ENCODE measurements at places on chromosomes 3 and 15.

DNA sequence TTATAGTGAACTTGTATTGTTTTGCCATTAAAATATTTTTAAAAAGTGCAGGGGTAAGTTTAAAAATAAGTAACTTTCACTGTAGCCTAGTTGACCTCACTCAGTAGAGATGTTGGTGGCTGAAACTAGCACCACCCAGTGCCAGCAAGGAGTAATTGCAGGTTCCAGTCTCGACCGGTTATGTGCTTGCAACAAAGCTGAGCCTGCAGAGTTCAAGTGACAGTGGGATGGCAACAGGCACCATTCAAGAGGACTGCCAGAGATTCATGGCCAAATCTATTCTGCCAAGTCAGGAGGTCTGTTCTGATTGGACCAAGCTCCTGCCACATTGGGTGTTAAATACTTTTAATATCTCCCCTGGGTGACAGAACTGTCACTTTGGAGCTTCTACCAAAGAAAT, 2.7 kb downstream of the ADAMTS7 start:
- no peak for DNase-seq

DNA sequence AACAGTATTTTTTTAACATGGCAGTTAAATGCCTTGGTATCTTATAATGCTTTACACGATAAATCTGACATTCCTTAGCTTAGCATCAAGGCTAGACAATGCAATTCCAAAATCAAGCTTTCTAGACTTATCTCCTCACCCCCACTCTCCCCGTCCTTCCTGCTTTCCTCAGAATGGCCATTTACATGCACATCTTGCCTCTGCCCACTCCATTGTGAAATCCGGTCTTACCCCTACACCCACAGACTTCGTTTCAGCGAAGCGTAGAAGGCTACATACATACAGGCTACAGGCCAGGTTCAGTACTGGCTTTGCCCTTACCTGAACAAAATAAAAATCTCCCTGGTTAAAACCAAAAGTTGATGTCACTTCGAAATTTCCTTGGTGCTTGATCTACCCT, 58.6 kb upstream of the SLC12A8 start:
- DNase-seq, result no peak

GRCh38 chr3:154734468-154734867, 304.5 kb upstream of the GPR149 start:
- no peak for DNase-seq

- DNase-seq, result no peak
Observed at GRCh38 chr3:192930577-192930976, 12.9 kb upstream of the MB21D2 start.

DNA sequence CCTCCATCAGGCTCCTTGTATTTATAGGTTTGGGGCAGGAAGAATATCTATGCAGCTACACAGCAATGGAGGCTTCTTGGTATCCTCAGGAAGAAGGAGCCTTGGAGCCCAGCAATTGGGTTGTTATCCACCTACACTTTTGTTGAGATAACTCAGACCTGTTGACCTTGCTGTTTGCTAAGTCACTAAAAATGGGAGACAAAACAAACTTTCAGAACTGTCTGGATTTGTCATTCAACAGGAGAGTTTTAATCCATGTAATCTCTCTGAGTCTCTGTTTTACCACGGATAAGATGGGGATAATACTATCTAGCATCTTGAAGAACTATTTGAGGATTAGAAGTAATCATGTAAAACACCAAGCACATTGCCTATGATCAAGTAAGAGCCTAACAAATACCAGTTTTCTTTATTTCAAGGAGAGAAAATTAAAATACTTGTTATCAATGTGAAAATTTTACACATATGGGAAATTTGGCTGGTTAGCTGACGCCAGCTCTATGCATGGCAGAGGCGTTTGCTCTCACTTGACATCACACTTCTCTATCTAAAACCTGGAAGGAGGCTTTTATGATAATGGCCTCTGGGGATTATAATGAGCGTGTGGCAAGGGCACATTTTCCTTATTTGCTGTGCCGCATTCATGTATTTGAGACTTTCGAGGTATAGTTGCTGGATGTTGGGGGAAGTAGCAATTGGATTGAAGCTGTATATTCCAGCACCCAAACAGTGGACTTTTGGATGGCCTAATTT, 215.6 kb downstream of the PDCD6IP start:
- DNase-seq, result no peak

GRCh38 chr3:59839283-59839682, 789.5 kb upstream of the CFAP20DC start:
- no peak for DNase-seq

DNA sequence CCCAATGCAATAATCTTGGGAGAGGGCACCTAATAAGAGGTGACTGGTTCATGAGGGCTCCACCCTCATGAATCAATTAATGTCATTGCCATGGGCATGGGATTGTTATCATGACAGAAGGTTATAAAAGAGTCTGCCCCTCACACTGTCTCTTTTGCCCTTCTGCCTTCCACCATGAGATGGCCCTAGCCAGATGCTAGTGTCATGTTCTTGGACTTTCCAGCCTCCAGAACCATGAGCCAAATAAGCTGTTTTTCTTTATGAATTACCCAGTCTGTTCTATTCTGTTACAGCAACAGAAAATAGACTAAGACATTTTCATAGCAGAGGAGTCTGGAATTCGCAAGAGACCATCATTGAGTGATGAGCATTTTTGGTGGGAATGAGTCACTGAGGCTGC, 16.0 kb upstream of the RAD18 start:
- no peak for DNase-seq

GRCh38 chr15:101019366-101019896, 100.3 kb downstream of the LRRK1 start:
- no peak for DNase-seq

DNA sequence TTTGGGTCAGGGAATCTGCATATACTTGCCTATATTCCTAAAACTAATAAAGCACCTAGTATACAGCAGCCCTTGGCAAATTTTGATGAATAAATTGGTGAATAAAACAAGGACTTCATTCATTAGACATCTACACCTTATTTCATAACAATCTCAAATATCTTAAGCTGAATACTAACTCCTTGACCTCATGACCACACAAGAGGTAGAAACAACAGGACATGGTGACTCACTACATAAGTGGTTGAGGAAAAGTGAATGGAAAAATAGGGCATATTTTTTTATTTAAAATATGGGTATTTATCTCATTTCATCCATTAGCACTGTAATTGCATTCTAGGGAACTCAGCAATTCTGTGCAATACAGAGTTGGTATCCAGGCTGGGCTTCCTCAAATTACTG, 7.8 kb upstream of the STAC start:
- DNase-seq, result no peak

DNA sequence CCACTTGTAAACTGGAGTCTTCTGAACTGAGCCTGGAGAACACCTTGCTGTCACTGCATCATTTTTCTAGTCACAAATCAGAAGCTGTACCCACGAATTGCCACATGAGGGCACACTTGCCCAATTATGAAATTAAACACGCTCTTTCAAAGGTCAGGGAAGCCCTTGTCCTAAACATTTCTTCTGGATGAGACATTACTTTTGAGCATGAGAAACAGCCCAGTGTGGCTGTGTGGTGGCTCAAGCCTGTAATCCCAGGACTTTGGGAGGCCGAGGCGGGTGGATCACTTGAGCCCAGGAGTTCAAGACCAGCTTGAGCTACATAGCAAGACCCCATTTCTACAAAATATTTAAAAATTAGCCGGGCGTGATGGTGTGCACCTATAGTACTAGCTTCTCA, 27.5 kb upstream of the CFAP161 start:
- DNase-seq, result peak; percentile 31

DNA sequence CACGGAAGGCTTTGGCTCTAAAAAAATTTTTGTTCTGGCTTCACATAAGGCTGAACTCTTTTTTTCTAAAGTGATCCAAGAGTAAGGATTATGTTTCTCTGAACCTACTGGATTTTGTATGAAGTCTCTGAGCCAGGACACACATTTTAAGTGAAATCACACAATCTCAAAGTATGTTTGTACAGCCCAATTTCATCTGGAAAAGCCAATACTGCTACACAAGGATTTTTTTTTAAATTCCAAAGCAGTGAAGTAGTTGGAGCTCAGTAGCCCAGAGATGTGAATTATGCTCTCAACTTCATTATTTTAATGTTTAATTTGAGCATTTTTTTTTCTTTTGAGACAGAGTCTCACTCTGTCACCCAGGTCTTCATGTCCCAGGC, 243.9 kb downstream of the FAM43A start:
- no peak for DNase-seq

DNA sequence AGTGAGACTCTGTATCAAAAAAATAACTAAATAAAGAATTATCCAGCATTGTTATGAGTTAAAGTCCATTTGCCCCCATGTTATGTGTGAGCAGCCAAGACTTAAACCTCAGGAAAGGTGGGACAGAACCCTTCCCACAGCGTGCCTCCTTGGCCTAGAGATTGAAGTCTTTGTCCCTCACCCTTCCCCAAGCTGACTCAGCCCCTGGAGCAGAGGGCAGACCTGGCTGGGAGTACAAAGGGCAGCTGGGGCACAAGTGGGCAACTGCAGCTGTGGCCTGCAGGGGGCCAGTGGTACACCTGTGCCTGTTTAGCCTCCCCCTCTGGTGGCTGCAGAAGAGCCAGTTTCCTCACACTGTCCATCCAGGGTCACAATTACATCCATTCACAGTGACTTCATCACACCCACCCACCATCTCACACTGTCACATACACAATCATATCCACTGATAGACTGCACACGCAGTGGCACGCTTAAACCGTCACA, 940 bp upstream of the ACY1 start:
- DNase-seq, result no peak

DNA sequence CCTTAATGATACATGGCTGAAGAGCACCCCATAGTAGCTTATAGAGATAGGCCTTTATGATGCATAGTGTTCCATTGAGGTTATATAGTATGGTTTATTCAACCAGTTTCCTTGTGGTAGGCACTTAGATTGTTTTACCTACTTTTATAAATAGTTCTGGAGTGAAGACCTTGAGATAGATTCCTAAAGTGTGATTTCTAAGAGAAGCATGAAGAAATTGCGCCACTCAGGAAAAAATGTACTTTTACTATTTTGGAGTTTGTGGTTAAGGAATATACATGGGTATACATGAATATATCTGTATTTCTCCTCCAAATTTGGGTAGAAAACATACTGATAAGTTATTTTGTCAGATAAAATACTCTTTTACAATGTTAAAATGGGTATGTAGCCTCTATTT, 70.5 kb downstream of the CHD2 start:
- no peak for DNase-seq

DNA sequence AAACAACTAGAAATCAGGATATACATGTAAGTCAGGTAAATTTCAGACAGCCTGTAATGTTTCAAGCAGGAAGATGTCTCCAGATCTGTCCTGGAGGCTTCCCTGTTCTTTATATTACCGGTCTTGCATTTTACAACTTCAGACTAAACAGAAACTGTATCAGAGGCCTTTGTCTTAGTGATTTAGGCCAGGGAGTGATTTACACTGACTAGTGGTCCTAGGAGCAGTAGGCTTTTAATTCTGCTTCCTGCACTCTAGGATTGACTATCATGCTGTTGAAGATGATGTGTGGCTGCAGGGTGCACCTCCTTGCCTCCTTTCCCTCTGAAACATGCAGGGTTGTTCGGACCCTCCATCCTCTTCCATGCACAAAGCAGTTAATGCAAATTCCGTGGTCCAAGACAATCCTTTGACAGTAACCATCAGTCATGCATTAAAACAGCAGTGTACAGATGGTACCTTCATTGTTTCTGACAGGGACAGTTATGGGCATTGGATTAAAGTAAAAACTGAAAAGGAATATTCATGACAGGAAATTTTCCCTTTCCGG, 27.6 kb downstream of the CHRNA7 start:
- peak; percentile 13 for DNase-seq

- no peak for DNase-seq
Observed at GRCh38 chr15:101498717-101499480, 9.4 kb upstream of the PCSK6 start.

DNA sequence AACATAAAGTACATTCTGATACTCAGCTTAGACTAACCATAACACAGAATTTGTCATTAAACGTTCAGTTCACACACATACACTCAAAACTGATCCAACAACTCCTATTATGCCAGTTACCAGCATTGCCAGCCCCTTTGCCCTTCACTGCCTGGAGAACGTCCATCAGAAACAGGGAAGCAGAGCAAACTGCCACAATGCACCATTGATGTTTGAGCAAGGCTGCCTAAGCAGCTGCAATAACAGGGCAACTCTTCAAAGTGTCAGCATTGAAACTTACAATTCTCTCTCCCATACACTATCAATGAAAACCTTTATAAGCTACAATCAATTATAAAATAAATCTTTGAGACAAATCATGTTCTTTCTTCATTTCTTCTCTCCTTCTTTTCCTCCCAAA, 85.1 kb downstream of the ZBTB20 start:
- no peak for DNase-seq

GRCh38 chr15:94804613-94805012, 573.3 kb downstream of the MCTP2 start:
- no peak for DNase-seq

- no peak for DNase-seq
Observed at GRCh38 chr3:50671331-50671730, 3.4 kb upstream of the DOCK3 start.

Measured in right kidney (tissue), 9 donors.